ENCODE measurements at places on chromosomes 12 and 14.

GRCh38 chr12:5497329-5498053 is 65.6 kb downstream of the NTF3 start:
- DNase-seq, result no peak

GRCh38 chr14:22047115-22047514 is 373.5 kb upstream of the OR4E1 start:
- DNase-seq, result no peak

DNA sequence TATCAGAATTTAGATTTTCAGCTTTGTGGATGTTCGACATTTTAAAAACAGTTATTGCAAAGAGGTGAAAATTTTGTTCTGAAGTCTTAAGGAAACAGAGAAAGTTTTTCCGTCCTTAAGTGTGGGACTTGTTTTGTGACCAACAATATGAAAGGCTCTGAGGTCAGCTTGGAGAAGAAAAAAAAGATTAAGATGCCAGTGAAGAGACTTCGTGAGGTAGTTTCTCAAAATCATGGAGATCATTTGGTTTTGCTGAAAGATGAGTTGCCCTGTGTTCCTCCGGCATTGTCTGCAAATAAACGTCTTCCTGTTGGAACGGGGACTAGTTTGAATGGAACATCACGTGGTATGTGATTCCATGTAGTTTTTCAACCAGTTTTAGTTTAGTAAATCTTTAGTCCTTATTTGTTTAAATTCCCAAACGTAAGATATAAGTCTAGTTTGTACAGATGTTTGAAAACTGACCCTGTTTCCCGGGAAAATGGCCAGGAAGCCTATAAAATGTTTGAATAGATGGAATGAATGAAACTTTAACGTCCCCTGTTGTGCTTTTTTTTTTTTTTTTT is 682 bp downstream of the KIAA0586 start:
- DNase-seq, result peak; percentile 7

DNA sequence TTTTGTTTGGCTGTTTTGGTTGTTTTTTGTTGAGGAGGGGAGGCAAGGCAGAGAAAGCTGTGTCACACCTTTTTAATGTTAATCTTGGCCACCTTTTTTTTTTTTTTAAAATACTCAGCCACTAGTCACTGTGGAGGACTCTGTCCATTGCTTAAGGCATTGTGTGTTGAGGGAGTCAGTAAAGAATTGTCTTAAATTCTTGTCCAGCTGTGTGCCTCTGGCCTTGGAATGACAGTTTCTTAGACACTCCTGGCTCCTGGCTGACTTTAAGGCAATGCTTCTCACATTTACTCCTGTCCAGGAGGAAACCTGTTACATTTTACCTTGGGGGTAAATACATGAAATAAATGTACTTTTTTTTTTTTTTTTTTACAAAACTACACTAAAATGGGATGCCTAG is 18.1 kb upstream of the SMCO2 start:
- no peak for DNase-seq

DNA sequence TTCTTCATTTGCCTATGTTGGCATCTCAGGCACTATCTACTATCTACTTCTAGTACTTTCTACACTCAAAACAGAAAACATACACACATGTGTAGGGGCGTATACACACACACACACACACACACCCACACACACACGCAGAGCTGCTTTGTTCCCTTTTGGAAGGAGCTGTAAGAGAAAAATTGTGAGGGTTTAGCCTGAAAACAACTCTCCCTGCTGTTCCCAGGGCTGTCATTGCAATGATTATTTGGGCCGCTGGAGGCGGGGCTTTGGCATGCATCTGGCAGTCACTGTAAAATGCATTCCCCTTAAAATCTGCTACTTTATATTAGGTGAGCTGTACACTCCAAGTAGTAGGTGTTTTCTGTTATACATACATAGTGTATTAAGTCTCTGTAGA is 29.1 kb upstream of the SLC38A2 start:
- DNase-seq, result no peak

DNA sequence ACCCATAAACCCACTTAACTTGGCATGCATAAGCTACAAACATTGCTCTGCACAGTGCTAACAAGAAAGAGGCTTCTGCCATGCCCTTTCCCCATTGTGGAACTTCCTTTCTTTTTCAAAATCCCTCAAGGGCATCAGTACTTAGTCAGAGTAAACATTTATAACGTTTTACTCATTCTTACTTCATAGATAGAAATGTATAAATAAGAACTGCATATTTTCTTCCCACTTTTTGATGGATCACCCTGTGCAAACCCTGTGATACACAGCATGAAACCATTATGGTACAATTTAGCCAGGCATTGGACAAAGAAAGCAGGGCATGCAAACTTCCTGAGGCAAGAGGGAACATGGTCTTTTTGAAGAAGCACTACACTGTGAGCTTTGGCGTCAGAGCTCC is 113.8 kb upstream of the FOXG1 start:
- no peak for DNase-seq

- no peak for DNase-seq
These were observed 63.9 kb upstream of the MAP1LC3B2 start for GRCh38 chr12:116495260-116495659.

- no peak for DNase-seq
These were observed 122.8 kb upstream of the SYT10 start for GRCh38 chr12:33562401-33562800.

DNA sequence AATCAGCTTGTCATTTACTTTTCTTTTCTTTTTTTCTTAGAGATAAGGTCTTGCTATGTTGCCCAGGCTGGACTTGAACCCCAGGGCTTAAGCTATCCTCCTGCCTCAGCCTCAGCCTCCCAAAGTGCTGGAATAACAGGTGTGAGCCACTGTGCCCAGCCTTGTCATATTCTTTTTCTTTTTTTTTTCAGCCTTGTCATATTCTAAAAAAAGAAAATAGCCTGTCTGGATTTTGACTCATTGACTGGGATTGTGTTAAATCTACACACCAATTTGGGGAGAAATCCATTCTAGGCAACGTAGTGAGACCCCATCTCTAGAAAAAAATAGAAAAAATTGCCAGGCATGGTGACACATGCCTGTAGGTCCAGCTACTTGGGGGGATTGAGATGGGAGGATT is 24.1 kb downstream of the ATP5MC2 start:
- DNase-seq, result no peak

- peak; percentile 68 for DNase-seq
These were observed 5.4 kb downstream of the ANKRD13A start for GRCh38 chr12:110004598-110004997.

- DNase-seq, result no peak
These were observed 6.9 kb downstream of the MMAB start for GRCh38 chr12:109566424-109566823.

DNA sequence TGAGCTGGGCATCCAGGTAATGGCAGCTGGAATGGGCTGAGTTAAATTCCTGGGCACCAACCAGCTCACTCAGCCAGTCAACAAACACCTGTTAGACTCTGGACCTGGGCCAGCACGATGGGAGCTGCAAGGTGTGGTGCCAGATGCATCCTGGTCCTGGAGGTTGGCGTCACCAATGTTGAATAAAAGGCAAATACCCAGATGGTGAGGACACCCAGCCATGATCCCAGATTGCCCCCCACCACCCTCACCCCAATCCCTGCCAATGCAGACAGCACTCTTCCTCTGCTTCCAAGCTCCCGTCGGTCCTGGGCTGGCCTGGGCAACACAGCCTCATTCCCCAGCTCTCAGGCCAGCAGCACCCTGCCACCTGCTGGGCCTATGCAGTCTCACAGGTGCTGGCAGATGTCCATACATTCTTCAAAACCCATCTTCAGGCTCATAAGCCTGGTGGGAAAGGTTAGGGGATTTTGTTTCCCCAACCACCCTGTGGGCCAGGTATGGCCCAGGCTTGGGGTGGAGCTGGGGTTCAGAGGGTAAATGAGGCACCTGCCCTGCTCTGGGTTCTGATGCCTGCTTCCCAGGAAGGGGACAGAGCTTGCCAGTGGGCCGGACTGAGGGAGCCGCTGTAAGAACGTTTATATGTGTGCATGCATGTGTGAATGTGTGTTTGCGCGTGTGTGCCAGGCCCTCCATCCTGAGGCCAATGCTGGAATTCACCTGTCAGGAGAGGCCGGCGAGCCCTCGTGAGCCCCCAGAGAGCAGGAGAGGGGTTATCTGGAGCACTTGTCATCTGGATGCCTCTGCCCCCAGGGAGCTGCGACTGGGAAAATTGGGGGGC is 58.0 kb downstream of the LGMN start:
- DNase-seq, result no peak

DNA sequence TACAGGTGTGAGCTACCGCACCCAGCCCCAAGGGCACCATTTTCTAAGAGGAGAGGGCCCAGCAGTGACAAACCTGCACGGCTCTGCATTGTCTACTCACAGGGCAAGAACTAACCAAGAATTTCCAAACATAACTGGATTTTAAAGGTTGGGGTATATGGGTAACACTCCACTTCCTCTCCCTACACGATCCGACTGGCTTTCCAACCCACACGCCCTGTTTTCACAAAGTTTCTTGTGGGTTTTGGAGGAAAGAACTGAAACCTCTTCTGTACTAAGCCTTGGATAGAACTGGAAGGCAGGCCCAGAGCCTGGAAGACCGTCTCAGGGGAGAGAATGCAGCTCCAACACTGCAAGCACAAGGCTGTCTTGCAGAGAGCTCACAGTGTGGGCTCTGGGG is 24.9 kb downstream of the SNRNP35 start:
- no peak for DNase-seq

GRCh38 chr12:29943683-29944082 is 159.9 kb upstream of the TMTC1 start:
- no peak for DNase-seq

- DNase-seq, result no peak
These were observed 2.9 kb downstream of the BEGAIN start for GRCh38 chr14:100584056-100585031.

GRCh38 chr12:124626971-124627411 is 59.6 kb upstream of the NCOR2 start:
- no peak for DNase-seq

Data from GM12864 (cell line).